Stimulated activated CD4-positive, alpha-beta T cell treated with anti-CD3 and anti-CD28 coated beads, Interleukin-2, amount 100 ng/mL, for 24 hours (primary cell): ENCODE measurements at places on chromosomes 12 and 14.

GRCh38 chr12:106062693-106063092, 76.1 kb downstream of the NUAK1 start:
- no peak for DNase-seq

GRCh38 chr14:102498678-102499265, 10.8 kb downstream of the ANKRD9 start:
- no peak for DNase-seq

DNA sequence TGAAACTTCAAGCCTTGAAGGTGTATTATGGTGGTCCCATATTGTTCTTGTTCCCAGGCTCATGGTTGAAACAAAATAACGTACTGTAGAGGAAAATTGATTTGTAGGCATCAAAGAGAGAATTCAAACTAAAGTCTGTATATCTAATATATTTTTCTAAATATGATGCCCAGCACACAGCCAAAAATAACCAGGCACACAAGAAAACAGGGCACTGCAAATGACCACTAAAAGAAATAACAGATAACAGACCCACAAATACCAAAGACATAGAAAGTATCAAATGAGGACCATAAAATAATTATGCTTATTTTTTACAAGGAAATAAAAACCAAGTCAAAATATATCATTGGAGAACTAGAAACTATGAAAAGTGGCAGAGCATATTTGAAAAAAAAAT, 46.8 kb downstream of the LLPH start:
- no peak for DNase-seq

DNA sequence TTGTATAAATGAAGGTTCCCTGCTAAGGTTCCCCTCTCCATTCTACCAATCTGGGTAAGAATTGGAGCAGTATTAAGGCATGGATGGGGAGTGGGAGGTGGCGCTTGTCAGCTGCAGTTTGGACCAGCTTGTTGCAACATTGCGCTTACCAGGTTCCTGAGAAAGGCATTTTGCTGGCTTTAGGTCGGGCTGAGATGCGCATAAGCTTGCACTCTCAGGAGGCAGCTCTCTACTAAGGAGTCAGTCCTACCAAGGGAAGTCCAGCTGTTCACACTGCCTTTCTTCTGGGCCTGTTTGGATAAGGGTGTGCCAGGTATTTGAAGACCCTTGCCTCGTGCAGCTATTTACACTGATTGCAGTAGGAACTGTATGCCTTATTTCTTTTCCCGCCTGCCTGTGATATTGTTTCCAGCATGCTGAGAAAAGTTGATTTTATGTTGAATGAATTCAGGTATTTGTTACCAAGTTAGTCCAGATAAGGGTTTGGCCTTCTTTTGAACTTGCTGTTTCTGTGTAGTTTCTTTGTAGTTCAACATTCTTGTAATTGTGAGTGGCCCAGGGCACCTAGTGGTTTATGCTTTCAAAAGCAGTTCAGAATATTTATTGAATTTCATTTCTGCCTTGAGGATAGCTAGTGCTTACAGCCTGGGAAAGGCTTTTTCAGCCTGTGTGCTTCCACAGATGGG, 2.6 kb downstream of the MLEC start:
- no peak for DNase-seq

DNA sequence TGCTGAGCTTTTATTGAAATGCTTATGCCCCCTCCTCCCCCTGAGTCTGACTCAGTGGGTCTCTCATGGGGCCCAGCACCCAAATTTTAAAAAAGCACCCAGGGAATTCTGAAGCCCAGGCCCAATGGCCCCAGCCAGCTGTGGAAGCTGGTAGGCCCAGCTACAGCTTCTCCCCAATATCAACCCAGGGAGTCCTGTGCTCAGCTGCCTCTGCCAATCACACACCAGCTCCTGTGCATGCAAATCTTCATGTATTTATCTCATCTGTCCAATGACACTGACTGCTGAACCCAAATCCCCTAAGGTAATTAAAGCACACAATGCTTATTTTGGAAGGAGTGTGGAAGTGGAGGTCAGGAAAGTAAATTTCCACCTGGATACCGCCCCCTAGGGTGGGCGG, 76.3 kb downstream of the CCDC88C start:
- DNase-seq, result no peak

GRCh38 chr12:130706311-130706710, 9.8 kb downstream of the RIMBP2 start:
- no peak for DNase-seq

DNA sequence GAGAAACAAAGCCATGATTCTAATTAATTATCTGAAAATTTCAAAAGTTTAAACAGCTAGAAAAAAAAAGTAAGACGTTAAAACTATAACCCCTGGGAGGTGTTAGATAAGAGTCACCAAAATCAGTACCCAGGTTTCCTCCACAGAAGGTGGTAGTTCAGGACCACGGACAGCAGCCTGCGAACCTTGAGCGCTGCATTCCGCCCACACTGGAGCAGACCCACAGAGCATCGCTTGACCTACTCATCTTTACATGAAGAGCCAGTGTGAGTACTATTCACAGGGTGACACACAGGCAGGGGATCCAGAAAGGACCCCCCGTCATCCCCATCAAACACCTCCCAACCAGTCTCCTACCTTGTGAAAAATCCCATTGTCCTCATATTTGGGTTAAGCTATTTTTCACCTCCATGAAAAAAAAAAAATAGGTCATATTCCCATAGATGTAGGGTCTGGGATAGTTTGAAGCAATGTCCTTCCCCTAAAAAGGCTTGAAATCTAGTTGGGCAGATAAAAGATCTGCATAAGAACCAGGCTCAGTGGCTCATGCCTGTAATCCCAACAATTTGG, 8.8 kb upstream of the CHGA start:
- DNase-seq, result peak; percentile 43

DNA sequence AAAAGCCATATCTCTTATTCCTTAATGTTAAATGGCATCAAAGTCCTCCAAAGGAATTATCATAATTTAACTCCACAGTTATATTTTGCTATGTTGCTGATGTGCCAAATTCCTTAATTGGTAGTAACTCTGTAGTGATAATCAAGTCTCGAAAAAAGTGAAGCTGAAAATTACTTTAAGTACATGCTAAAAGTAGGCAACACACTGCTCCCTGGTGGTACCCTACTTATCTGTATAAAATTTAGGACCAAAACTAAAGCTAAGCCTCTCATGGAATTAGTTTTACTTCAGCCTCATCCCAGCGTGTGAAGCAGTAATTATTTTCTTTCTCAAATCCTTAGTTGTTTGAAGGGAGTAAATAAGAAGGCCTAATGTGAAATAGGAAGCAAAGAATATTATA, 132.8 kb downstream of the TTLL5 start:
- no peak for DNase-seq

GRCh38 chr14:96390965-96391292, 999 bp upstream of the AK7 start:
- no peak for DNase-seq

DNA sequence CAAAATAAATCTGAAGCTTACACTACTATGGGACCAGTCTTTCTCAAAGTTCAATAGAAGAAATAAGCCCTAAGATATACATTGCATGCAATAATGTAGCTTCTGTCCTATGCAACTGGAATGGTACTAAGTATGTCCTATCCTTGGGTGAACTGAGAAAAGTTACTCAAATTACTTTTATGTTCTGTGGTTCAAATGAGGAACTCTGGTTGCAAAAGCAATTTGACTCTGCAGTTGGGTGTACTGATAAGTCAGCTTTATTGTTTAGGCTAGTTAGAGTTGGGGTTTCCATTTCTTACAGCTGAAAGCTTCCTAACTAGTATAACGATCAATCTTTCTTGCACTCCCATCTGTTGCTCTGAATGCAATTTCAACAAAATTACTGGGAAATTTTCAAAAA, 29.2 kb downstream of the GPR135 start:
- no peak for DNase-seq

DNA sequence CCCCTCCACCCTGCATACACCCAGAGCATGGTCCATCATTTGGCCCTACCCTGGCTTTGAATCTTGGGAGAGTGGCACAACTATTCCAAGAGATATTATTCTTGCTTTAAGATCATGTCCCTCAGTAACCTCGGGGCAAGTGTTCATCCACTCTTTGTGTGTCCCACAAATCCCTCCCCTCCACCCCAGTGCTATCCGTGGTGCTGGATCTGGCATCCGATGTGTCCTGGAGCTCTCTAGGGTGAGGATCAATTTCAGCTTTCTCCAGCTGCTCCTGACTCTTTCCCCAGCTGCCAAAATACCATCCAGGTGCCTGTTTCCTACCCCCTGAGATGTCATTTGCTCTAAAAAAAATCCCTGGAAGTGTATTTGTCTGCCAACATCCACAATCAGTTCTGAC, 64.8 kb upstream of the CMKLR1 start:
- DNase-seq, result no peak

DNA sequence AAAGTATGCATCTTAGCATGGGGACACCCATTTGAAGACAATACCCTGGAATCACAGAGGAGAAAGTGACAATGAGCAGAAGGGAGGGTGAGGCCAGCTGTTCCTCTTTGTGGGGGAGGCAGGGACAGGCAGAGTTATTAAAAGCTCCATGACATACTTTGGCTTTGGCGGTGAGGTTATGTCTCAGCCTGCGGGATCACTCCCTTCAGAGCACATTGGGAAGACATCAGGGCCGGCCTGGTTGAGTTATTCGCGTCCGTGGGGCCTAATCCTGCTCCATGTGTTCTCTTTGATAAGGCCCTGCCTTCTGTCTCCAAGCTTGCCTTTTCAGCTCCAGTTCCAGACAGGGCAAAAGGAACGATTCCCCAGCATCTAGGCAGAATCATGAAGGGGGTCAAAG, 98.8 kb upstream of the NTF3 start:
- no peak for DNase-seq

- DNase-seq, result no peak
These were observed 783.3 kb upstream of the MGAT4C start for GRCh38 chr12:87039536-87039935.

DNA sequence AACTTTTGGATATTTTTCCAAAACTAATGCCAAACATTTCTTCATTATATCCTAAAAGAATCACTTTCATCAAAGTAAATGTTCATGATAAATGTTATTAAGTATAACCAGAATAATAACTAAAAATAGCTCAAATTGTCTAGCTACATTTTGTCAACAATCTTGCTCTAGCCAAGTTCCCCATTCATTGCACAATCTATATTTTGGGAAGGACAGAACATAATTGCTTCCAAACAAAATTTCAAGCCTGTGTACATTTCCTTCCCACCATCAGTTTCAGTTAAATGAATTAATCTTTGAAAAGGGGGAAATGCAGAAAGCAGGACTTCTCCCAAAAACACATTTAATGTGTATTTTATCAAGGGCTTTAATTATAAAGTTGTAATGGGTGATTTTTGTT, 98.0 kb upstream of the PLEKHG7 start:
- no peak for DNase-seq

- no peak for DNase-seq
These were observed 450 bp downstream of the PRKAB1 start for GRCh38 chr12:119668324-119668841.

- DNase-seq, result no peak
These were observed 274.7 kb downstream of the EGLN3 start for GRCh38 chr14:33676135-33676566.

GRCh38 chr12:99157946-99158345, 489.6 kb upstream of the GARIN6 start:
- no peak for DNase-seq

- no peak for DNase-seq
These were observed 1.1 kb downstream of the ADSS1 start for GRCh38 chr14:104724981-104725771.

DNA sequence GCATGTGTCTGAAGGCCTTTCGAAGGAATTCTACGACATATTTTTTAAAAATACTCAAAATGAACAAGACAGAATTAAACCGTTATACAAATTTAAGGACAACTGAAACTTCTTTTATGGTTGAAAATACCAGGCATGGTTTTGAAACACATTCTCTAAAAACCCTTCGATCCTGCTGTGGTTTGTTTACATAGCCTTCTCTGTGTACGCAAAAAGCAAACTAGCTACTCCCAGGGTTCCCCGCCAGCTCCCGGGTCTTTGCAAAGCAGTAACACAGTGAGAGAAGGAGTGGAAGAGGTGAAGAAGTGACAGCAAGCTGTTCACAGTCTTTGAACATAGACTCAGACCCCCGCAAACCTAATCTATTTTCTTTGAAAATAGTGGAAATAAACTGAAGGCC, 2.2 kb upstream of the TC2N start:
- no peak for DNase-seq

DNA sequence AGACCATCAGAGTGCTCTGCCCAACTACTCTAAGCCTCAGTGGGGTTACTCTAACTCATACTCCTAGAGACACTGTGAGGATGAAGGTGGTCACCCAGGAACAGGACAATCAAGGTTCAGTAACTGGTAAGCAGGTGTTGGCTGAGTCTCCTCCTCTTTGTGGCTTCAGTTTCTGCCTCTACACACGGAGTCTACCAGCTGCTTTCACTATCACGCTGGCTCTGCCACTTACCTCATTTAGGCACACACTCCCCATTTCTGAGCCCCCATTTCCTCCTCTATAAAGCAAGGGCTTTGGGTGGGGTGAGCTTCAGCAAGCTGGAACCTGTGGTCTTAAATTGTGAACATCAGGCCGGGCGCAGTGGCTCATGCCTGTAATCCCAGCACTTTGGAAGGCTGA, 7.3 kb upstream of the TCHP start:
- DNase-seq, result no peak

DNA sequence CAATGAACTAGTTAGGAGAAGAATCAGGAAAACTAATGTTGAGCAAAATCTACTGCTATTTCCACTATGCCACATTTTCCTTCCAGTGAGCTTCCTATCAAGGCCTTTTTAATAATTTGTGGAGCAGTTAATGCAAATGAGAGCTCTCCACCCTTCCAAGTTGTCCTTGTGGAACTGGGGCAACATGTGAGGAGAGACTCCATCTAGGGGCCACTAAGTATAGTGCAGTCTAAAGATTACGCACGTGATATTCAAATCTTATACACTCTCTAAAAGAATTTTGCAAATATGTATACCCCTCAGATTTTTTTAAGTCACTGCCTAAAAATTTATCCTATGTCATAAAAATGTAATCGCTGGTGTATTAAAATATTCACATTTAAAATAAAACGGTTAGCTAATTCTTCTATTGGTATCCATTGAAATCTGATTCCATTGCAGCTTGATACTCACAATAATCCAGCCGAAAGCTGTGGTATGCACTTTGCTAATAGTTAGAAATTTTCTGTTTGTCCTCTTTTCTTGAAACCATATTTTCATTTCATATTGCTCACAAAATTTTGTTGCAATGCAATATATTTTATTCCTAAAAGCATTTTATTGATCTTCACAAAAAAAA, 100.1 kb downstream of the PAH start:
- DNase-seq, result no peak

GRCh38 chr12:5582018-5582417, 150.1 kb downstream of the NTF3 start:
- no peak for DNase-seq

DNA sequence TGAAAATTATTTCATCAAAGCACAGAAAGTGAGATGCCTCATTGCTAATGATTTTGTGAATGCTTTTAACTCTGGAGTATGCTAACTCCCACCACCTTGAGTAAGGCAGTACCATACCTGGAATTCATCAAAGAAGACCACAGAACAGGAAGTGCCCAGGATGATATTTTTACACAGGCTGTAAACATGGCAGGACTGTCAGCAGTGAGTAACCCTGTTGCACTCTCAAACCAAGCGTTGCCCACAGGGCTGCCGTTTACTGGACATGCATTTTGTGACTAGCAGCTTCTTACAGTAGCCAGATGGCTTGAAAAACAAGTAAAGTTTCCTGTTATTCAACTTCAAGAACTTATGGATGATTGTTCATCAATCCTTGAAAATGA, 42.4 kb downstream of the RALGAPA1 start:
- no peak for DNase-seq
